ENCODE measurements at places on chromosomes 1 and 21.

DNA sequence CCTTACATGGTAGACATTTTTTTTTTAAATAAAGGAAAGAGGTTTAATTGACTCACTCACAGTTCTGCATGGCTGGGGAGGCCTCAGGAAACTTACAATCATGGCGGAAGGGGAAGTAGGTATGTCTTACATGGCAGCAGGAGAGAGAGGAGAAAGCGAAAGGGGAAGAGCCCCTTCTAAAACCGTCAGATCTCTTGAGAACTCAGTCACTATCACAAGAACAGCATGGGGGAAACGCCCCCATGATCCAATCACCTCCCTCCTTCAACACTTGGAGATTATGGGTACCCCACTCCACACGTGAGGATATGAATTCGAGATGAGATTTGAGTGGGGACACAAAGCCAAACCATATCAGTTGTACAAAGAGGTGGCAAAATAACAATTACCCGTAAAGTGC lies 301.7 kb downstream of the GRIK1 start:
- DNase-seq: no peak

- DNase-seq: peak; percentile 63
Measured at GRCh38 chr1:199404191-199404590, 623.3 kb upstream of the NR5A2 start.

DNA sequence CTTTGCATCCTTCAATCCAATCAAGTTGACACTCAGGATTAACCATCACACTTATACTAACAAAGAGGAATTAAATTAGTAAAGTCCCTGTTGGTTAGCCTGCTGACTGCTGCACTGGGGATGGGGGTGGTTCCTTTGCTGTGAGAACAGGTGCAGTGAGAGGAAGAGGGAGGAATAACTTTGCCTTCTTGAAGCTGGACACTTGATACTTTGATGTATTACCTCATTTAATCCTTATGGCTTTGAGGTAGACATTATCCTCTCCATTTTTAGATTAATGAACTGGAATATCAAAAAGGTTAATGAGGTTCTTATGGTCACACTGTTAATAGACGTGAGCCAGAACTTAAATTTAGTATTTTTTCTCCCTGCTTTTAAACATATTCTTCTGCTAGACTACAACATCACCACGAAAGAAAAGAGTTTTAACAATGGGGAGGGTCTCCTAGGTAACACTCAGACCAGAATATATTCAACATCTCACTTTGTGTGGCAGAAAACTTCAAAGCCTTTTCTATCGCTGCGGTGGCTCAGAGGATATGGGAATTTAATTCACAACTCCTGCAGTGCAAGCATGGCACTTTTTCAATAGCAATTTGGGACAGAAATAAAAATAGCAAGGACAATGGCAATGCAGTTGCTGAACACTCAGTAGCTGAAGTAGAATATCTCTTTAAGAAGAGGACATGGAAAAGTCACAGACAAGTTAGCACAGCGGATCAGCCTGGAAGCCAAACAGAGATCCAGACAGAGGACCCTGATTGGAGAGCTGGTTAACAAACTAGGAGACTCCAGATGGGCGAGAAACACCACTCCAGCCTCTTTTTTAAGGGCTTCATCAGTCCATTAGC lies 68.8 kb upstream of the DNAH14 start:
- DNase-seq: no peak

- no peak for DNase-seq
Measured at GRCh38 chr1:94118013-94118412, 2.9 kb downstream of the ABCA4 start.

GRCh38 chr1:230549625-230550024 lies 92.7 kb upstream of the COG2 start:
- no peak for DNase-seq

DNA sequence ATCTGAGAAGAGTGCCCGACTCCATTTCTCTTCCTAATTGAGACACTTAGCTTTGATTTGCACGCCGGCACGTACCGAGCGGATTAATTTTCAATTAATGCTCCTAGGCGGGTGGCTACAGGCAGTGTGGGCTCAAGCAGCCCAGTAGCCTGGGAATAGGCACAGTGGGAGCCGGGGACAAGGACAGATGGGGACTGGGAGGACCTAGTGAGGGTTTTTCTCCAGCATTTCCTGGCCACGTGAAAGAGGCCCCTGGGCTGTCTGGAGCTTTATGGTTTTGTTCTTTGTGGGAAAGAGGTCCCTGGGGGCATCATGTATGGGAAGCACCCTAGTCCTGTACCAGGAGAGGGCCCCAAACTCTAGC lies 78.6 kb upstream of the CSF3R start:
- DNase-seq: no peak

DNA sequence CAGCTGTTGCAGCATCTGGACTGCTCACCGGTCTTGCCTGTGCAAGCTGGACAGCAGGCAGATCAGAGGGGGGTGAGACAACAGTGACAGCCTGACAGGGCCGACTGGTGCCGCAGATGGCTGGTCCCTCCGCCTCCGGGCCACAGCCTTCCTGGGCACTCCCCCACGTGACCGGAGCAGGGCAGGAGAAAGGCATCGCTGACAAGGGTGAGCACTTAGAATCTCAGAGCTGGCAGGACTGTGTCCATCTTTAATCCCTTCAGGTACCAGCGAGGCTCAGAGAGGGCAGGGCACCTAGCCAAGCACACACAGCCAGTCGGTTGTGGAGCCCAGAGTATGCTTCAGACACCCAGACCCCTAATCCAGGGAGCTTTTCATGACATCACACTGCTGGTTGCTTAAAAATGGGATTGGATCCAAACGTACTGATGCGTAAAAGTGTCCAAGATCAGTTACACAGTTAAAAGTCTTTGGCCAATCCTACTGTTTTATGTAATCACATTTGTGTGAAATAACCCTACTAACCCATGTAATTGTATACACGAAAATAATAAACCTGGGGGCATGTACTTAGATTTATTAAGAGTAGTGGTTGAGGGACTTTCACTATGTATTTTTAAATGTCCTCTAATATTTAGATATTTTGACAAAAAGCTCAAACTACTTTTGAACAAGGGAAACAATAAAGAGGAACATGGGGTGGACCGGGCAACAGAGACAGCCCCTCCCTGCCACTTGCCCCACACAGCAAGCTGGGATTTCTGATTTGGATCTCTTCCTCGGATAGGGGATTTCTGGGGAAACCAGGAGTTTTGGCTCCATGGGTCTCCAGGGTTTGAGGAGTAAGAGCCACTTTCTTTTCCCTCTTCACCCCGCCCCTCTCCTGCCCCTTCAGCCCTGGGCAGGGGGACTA lies 758 bp upstream of the CNTN2 start:
- no peak for DNase-seq

GRCh38 chr21:27366036-27366435 lies 399.1 kb upstream of the ADAMTS5 start:
- no peak for DNase-seq

DNA sequence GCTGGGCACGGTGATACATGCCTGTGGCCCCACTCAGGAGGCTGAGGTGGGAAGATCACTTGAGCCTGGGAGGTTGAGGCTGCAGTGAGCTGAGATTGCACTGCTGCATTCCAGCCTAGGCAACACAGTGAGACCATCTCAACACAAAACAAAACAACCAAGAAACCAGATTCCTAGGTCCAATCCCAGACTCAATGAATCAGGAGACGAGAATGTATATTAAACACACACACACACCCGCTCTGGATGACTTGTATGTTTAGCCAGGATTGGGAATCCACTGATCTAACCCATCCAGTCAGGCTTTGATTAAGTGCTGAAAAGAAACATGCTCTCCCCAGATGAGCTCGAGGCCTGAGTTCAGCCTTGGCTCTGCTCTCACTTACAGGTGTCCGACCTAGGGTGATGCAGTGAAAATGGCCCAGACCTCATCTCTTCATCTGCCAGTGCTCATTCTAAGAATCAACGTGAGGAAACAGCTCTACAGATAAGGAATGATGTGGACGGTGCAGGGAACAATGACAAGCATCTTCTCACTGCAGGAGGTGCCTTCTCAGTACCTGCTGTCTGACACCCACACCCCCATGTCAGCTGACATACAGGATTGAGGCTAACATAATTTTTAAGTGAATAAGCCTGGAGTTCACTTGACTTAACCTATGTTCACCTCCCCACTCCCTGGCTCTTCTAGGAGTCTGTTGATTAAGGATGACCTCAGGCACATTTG lies 15.3 kb upstream of the SRSF4 start:
- peak; percentile 81 for DNase-seq

DNA sequence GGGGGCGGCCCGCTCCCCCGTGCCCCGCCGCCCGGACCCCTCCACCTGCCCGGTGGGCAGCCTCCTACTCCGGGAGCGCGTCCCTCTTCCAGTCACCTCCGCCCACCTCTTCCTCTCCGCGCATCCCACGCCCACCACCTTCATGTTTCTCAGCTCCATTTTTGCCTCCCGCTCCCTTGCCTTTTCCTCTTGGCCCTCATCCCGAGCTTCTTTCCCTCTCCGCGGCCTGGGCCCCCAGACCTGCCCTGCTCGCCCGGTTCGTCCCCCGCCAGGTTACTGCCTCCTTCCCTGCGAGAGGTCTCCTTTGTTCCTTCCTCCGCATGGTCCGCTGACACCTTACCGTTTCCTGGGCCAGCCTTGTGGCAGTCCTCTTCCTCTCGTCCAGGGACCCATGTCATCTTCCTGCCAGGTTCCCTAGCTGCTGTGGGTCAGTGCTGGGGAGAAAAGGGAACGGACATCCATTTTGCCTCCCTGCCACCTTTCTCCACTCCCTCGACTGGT lies 563 bp downstream of the QSOX1 start:
- DNase-seq: peak; percentile 15

- no peak for DNase-seq
Measured at GRCh38 chr1:174877208-174877673, 122.5 kb upstream of the CACYBP start.

- peak; percentile 51 for DNase-seq
Measured at GRCh38 chr1:158117854-158118704, 62.6 kb upstream of the CD1D start.

- no peak for DNase-seq
Measured at GRCh38 chr1:183276386-183277080, 90.5 kb downstream of the LAMC2 start.

GRCh38 chr1:103461161-103462105 lies 64.1 kb upstream of the RNPC3 start:
- peak; percentile 37 for DNase-seq

DNA sequence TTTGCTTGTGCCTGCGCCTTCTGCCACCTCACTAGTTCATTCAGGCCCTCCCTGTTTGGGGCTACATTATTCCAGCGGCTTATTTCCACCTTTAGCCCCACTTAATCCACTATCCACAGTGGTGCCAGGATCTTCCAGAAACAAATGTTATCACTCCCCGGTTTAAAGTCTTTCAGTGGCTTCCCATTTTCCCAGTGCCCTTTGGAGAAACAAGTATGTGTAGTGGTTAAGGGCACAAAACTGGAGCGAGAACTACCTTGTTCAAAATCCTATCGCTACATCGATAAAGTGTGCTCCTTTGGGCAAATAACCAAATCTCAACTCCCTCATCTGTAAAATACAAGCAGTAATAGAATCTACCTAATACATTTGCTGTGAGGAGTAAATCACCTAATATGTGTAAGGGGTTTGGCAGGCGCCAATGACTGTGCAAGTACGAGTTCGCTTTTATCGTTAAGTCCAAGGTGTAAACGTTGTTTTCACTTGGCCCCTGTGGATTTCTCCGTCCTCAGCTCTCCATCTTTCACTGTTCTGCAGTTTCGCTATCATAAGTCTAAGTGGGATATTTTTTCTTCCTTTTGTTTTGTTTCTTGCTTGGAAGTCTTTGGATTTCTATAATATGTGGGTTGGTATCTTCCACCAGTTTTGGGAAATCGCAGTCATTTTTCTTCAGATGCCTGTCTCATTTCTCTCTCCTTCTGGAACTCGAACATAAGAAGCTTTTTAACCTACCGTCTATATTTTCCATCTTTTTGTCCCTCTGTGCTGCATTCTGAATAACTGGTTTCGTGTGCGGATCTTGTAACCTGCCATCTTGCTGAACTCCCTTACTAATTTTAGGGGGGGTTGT lies 844 bp upstream of the MEAF6 start:
- no peak for DNase-seq

DNA sequence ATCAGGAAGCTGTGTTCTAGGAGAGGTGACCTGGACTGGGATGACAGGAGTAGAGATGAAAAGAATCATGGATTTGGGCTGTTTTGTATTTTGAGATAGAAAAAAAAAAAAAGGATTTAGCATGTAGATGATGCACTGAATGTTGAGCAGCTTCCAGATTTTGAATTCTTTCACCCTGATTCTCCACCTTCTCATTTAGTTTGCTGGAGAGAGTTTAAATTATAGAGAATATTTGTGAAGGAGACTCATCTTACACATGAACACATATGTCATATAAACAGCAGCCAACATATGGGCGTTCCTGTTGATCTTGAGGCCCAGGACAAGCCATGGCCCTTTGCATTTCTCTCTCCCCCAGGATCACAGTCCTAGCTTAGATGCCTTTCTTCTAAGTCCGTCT lies 7.4 kb downstream of the RPTN start:
- no peak for DNase-seq

- DNase-seq: no peak
Measured at GRCh38 chr1:88117597-88117996, 566.5 kb upstream of the PKN2 start.

GRCh38 chr1:79595931-79596330 lies 589.4 kb upstream of the ADGRL4 start:
- DNase-seq: no peak

GRCh38 chr1:114108751-114109255 lies 44.9 kb downstream of the SYT6 start:
- DNase-seq: no peak

- no peak for DNase-seq
Measured at GRCh38 chr1:41319106-41319755, 42.0 kb upstream of the FOXO6 start.

DNA sequence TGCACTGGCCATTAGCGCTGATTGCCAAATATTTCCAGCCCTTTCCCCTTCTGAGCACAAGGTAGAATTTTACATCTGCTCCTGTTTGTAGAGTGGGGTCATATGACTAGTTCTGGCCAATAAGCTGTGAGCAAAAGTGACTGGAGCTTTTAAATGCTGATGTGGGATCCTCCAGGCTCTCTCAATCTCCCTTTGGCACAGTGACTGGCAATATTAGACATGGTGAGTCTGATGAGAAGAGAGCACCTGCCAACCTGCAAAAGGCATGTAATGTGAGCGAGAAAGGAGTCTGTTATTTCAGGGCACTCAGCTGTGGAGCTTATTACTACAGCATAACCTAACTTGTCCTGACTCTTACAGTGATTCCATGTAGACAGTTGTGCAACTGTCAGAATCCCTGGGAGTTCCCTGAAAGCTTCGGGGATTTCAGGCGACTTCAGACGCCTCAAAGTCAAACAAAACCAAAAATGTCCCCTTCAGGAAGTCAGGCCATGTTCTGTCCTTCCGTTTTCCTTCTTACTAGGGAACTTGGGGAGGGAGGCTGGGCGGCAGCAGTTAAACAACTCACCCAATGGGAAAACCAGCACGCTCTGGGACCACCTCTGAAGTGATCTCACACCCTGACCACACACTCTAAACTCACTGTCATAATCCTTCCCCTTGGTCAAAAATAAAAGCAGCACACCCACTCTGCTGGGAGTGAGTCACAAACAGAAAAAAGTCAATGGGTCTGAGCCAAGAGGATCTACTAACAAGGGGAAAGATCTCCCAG lies 3.6 kb upstream of the RASSF5 start:
- DNase-seq: peak; percentile 99

DNA sequence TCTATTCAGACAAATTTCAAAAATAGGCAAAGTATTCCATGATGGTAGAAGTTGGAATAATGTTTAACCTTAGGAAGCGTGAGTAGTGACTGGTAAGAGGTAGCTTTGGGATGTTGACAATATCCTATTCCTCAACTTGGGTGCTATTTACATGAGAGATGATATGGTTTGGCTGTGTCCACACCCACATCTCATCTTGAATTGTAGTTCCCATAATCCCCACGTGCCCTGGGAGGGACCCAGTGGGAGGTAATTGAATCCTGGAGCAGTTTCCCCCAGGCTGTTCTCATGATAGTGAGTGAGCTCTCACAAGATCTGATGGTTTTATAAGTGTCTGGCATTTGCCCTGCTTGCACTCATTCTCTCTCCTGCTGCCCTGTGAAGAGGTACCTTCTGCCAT lies 67.3 kb downstream of the PLPPR4 start:
- no peak for DNase-seq
